ENCODE measurements at places on chromosomes 1 and 21.

DNA sequence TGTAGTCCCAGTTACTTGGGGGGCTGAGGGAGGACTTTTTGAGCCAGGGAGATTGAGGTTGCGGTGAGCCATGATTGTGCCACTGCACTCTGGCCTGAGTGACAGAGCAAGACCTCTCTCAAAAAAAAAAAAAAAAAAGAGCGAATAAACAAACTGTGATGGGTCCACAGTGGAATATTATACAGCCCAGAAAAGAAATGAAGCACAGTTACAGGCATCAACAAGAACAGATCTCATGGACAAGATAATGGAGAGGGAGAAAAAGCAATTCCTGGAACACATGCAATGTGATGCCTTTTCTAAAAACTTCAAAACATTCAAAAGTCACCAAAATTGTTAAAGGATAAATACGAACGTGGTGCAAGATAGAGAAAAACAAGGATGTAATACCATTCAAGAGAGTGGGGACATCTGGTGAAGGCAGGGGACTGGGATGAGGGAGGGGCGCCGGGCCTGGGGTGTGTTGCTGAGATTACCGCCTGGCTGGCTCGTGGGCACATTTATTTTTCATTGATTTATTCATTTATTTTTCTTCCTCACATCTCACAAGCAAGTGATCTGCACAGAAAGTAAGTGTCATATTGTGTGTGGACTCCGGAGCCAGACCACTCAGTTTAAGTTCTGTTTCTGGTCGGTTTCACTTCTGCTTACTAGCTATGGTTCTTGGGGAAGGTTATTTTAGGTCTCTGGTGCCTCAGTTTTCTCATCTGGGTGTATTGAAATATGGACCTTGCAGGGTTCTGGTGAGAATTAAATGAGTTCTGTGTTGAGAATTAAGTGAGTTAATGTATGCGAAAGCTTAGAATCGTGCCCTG is 30.1 kb downstream of the ABCG1 start:
- DNase-seq, result peak; percentile 84

GRCh38 chr1:226708342-226708780 is 30.7 kb downstream of the ITPKB start:
- DNase-seq, result peak; percentile 76

DNA sequence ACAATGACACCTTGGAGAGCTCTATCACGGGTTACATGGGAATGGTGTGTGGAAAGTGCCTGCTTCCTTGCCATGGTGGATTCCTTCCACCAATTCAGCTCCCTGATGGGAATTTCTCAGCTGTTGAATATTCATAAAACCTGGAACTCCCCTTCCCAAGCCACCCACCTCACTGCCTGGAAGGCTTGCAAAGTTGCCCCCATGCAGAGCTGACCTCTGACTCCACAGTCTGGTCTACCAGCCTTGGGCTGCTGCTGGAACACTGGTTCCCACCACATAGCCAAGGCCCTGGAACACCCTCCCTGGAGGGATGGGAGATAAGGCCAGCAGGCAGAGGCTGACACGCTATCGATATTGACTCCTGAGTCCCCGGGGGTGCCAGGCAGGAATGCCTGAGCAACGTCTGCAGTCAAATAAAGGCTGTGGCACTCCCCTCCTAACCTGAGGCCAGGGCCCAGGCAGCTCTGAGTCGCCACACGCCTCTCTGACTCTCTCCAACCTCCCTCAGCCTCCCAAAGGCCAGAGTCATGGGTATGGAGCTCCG is 8.8 kb downstream of the CCDC24 start:
- DNase-seq, result no peak

DNA sequence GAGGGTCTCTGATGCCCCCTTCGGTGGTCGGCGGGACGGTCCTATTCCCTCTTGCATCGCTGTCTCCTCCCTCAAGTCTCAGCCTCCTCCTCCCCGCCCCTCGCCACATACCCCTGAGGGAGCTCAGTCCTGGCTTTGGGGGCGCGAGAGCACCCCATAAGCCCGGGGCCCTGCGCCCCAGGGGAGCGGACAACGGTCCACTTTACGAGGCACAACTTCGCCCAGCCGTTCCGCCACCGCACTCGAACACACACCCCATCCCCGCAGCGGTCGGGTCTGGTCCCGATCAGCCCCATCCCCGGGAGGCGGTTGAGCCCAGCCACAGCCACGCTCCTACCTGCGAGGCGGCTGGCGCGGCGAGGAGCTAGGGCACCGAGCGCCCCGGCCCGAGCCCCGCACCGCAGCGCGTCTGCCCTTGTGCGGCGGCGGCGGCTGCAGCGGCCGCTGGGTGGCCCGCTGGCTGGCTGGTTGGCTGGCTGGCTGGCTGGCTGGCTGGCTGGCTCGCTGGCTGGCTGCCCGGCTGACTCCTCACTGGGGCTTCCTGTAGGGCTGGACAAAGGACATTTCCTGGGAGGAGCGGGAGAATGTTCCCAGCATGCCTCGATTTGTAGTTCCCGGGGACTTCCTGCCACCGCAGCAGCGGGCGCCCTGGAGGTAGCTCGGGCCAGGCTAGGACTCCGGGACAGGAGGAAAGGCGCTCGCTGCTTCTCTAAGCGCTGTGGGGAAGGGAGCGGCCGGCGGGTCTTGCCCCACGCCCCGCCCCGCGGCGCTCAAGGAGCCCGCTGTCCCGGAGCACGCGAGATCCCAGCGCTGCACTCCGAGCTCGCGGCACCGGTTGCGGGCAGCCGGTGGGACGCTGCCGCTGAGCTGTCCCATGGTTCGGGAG is at the start of gene ZNF697:
Gene ZNF697, minus strand, starts transcription at position 533 of the 886 bp plus-strand sequence. CDS start 22,166 bp downstream, outside the sequence.
- DNase-seq, result peak; percentile 96

DNA sequence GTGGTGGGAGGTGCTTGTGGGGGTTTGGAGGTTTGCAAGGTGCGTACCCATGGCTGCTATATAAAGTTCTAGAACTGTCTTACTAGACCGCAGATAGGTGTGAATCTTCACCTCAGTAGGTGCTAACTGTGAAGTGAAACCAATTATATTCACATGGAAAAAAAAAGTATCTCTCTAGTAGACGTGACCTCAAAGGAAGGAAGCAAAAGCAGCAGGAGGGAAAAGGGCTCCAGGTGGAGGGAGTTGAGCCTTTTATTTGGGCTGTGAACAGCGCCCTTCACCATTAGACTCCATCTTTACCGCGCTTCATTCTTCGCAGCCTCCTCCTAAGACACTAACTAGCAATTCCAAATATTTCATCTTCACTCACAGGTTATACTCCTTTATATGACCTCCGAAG is 129.8 kb downstream of the TBX19 start:
- DNase-seq, result no peak

- no peak for DNase-seq
These were observed 122.6 kb downstream of the GRIK3 start for GRCh38 chr1:36911561-36912364.

- DNase-seq, result no peak
These were observed 15.8 kb downstream of the ACTL8 start for GRCh38 chr1:17770983-17771382.

DNA sequence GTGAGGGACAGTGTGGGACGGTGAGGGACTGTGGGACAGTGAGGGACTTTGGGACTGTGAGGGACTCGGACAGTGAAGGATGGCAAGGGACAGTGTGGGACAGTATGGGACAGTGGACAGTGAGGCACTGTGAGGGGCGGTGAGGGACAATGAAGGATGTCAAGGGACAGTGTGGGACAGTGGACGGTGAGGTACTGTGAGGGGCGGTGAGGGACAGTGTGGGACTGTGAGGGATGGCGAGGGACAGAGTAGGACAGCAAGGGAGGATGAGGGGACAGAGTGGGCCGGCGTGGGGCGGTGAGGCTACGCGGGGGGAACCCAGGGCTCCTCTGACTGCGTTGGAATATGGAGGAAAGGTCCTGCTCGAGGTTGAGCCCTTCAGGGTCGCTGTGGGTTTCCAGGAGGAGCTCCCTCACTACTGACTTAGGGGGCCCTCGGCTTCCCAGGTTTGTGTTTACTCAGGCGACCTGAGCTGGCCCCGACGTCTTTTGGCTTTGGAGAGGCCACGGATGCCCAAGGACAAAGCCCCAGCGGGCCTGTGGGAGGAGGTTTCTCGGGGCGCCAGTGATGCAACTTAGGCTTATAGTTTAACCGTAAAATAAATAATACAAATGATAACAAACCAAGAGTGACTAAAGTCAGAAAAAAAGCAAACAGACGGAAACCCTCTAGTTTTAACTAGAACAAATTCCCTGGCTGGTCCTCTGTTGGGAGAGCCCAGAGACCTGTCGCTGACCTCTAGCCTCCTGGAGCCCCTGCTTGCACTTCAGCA is 1.1 kb upstream of the ERRFI1 start:
- no peak for DNase-seq

DNA sequence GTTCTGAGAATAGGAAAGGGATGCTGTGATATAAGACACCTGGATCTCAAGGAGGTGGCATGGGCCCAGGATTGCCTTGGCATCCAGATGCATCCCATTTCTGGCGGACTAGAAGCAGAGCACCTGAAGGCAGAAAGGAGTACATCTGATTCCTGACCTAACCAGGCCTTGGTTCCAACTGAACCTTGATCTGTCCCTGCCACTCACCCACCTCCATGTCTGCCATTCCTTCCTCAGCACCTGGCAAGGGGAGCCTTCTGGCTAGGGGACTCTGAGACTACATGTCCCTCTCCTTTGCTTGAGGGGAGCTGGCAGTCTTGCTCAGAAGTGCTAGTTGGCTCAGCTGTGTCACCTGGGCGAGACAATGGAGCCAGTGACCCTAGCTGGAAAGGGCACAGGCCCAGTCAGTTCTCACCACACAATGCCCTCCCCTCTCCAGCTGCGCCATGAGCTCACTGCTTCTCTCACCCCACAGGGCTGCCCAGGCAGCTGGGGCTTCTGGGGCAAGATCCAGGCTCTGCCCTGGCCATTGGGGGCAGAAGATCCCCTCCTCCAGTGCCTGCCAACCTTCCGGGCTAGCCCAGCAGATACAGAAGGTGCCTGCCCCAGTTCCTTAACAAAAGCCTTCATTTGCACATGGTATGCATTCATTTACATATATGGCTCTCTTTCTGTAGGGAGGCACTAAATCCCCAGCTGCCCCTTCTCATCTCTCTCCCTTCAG is 2.9 kb downstream of the IGSF8 start:
- no peak for DNase-seq

DNA sequence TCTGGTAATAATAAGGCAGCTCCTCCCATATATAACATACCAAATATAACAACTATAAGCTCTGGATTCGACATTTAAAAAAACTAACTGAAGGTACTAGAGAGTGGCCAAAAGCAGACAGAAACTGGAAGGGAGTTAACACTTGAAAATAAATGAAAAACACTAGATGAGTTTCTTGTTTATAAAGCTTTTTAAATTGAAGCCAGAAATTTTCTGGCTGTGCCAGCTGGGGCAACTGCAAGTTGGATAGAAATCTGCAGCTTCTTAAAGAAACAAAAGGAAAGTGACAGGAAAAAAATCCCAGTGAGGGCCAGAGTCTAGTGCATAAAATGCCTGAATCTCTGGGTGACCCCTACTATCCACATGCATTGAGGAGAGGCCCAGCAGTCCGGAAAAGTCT is 432.7 kb downstream of the SMYD3 start:
- no peak for DNase-seq

DNA sequence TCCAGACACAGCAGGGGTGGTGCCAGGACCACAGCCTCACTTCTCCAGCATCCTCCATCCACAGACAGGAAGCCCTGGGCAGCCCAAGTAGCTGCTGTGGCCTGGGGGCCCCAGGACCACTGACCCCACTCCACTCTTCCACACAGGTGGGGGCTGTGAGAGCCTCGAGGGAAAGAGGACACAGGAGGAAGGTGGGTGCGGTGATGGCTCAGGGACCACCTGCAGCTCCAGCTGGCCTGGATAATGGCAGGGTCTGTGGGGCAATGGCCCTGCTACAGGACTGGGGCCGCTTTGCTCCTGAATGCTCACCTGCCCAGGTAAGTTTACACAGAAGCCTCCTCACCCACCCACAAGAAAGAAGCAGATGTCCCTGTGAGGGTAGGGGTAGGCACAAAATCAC is 18.3 kb upstream of the PRSS38 start:
- DNase-seq, result no peak

DNA sequence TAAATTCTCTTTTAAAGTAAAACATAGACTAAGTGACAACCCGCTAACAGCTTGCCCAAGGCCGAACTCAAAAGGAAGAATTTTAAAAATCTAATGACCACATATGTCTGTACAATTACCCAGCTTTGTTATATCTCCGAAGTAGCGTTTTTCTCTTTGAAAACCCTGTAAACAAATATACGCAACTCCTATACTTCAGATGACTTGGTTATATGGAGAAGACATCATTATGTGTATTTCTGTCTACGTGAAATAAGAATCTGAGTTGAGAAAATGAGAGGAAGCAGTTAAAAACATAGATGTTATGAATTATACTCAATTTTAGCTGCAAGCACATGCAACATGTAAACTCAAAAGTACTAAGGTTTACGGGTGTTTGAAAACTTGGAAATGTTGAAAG is 2.0 kb downstream of the PBX1 start:
- DNase-seq, result no peak

DNA sequence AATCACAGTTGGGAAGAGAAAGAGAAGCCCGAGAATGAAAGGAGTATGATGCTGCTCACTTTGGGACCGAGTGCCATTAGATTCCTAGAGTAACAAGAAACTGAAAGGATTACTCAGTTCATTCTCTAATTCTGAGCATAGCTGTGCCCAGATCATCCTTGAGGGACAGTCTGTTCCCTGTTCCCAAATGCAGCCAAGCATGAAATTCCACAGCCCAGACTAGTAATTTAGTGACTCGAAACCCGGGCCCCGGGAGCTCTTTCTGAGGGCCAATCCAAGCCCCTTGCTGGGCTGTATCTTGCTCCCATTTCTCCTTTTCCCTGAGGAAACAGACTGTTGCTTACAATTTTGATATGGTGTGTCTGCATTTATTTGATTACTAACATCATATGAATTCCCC is 30.0 kb upstream of the ETS2 start:
- no peak for DNase-seq

DNA sequence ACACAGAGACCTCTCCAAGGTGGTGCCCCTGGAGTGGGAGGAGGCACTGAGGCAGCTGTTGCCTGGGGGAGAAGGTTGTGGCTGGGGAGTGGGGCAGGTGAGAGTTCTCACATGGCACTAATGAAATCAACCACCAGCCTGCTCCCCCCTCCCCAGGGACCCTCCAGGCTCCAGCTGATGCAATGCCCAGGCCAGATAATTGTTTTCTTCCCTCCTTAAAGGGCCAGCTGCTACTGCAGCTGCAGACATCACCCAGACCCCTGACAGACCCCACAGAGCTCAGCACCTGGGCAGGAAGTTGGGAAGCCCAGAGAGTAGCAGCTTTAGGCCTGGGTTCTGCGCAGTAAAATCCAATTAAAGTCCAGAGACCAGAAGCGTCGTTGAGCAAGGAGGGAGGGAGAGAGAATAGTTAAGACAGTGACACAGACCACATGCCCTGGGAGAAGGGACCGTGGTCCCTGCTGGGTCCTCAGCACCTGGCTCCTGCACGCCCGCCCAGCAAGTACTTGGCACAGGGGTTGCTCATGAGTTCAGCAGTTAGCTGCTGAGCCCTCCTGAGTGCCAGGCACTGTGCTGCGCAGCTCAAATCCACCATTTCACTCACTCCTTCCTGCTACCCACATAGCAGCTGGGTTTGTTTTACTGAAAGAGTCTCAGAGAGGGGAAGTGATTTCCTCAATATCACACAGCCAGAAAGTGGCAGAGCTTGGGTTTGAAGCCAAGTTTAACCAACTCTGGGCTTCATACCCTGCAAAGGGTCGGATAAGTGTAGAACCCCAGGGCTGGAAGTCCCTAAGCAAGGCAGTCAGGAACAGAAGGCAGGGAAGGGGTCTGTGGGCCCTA is 1.9 kb downstream of the RIMS3 start:
- no peak for DNase-seq

All from suppressor macrophage treated with lipopolysaccharide for 4 hours (primary cell).